ENCODE measurements at places on chromosomes 5 and 9.

DNA sequence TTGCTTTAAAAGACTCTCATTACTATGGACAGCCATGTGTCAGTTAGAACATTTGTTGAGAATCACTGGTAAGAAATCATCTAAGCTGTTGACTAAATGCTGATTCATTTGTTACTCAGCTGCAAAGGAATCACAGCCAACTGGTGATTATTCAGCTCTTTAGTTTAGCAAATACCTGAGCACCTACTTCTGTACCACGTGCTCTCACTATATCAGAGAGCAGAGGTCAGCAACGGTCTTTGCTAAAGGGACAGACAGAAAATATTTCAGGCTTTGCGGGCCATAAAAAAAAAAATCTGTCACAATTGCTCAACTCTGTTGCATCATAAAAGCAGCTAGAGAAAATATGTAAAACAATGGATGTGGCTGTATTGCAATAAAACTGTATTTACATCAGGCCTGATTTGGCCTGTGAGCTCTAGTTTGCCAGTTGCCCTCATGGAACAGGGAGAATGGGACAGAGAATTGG, 377.6 kb downstream of the DNAH5 start:
- DNase-seq = no peak

- DNase-seq = no peak
Measured at GRCh38 chr5:102262688-102263087, 33.4 kb downstream of the SLCO4C1 start.

DNA sequence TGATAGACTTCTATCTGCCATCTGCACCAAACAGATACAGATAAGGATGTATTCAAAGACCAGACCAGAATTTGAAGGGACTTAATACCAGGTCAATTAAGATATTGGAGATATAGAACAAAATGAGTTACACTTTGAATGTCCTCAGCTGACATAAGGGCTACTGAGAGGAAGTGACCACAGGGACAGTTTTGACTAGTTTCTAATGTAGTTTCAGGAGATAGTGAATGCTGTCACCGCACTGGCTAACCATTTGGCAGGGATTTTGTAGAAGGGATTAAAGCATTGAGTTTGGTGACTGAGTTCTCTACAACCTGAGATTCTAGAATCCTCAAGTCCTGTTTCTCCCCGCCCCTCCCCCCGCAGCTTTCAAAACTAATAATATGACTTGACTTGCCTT, 22.7 kb downstream of the CCNH start:
- DNase-seq = peak; percentile 9

DNA sequence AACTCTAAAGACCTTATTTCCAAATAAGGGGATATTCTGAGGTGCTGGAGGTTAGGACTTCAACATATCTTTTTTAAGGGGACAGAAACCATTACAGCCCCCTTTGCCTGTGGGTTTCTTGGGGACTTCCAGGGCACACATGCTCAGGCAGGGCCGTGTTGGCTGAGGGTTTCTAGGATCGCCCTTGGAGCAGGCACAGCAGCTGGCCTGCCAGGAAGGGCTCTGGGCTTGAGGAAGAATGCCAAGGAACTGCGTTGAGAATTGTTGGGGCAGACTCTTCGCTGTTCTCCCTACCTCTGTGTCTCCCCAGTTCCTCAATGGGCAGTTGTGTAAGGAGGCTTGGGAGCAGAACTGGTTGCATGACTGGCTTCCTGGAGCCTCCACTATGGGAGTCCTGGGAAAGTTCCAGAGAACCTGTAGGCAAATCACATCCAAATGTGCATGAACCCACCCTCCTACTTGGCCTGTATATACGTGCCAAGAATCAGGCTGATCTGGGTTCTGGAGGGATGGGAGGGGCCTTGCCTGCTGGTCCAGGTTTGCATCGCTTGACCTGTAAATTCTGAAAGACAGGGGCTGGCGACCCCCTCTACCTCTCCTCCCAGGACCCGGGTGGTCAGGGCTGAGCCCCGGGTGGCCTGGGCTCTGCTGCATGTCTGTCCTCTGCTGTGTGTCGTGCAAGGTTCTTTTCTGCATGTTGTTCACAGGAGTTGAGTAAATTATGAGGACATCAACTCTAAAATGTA, 65.5 kb downstream of the HSPA4 start:
- DNase-seq = no peak

DNA sequence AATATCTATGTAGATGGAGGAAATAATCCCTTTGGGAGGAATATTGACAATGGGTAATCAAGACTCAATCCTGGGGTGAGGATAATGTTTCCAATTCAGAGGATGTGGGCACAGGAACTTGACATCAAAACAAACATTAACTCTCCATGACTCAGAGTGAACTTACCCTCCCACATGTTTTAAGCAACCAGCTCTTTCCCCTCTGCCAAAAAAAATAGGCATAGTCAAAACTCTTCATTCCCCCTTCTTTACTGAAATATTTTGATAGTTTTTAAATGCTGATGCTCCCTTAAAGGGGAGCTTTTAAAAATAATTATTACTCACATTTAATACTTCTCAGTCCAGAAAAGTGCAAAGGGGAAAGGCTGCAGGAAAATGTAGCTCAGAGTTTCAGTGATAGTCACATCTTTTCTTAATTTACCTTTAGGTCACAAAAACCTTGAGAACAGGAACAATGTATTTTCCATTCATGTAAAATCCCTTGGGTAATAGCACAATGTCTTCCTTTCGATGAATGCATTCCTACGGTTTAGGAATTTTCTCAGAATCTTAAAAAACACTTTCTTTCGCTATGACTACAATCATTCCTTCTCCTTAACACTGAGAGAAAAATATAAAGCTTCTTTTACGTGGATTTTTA, 298.4 kb upstream of the GRAMD2B start:
- no peak for DNase-seq

- DNase-seq = no peak
Measured at GRCh38 chr5:171927345-171927941, 79.0 kb downstream of the FBXW11 start.

DNA sequence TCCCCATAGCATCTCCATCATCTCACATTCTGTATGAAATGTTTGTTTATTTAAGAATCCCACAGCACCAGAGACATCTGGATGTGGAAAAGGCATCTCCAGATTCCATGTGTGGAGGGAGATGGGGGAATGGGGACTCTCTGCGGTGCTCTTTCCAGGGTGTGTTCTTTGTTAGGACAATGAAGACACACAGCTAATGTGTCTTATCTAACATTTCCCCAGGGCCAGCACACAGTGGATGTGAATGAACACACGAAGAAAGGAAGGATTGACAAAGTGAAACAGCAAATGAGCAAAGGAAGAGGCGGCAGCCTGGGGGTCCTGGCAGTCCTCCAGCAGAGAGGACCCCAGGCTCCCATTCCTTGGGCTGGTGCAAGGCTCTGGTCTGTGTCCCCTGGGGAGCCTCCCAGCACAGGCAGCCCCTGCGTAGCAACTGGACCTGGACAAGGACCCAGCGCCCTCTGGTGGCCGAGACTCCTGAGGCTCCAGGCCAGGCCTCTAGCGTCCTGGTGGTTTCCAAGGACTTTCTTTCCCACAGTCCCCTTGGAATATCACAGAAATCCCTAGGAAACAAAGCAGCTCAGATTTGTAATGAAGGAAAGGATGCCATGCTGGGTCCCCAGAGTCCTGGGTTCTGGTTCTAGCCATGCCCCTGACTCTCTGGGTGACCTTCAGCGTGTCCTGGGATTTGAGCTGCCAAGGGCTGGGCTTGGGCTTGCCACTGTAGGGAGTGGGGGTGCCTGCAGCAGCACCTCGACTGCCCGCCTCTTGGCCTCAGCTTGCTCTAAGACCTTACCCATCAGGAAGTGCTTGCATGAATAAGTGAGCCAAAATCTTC, 3.5 kb upstream of the PDLIM7 start:
- DNase-seq = peak; percentile 93

DNA sequence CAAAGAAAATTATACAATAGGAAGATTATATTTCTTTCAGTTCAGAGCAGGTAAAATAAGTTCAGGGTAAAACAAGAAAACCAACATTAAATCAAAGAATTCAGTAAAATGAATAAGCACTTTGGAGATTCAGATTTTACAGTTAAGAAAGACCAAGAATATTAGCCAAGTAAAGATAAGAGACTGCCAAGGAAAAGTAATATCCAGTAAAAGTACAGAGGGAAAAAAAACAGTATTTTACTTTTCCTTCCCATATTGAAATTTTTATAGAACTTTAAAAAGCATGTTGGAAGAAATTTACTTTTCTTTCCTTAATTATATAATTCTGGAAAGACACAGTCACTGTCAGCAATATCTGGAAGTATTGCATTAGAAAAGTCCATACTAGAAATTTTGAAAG, 393.4 kb downstream of the NFIB start:
- no peak for DNase-seq

Data from activated CD8-positive, alpha-beta T cell treated with anti-CD3 and anti-CD28 coated beads for 36 hours (primary cell).